ENCODE measurements at places on chromosomes 12 and 14.

- no peak for DNase-seq
These were observed 30.5 kb downstream of the JAG2 start for GRCh38 chr14:105138021-105138541.

DNA sequence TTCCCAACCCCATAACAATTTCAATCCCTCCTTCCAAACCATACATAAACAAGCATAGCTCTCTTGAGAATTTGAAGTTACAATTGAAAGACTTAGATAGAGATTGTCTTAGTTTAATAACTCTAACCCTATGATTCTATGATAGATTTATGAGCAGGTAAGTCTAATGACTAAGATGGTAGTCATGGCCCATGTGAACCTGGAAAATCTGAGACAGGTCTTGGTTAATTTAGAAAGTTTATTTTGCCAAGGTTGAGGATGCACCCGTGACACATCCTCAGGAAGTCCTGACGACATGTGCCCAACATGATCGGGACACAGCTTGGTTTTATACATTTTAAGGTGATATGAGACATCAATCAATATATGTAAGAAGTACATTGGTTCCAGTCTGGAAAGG, 248.8 kb downstream of the KCNH5 start:
- no peak for DNase-seq

GRCh38 chr12:6274231-6275221, 36.0 kb upstream of the PLEKHG6 start:
- DNase-seq = no peak

DNA sequence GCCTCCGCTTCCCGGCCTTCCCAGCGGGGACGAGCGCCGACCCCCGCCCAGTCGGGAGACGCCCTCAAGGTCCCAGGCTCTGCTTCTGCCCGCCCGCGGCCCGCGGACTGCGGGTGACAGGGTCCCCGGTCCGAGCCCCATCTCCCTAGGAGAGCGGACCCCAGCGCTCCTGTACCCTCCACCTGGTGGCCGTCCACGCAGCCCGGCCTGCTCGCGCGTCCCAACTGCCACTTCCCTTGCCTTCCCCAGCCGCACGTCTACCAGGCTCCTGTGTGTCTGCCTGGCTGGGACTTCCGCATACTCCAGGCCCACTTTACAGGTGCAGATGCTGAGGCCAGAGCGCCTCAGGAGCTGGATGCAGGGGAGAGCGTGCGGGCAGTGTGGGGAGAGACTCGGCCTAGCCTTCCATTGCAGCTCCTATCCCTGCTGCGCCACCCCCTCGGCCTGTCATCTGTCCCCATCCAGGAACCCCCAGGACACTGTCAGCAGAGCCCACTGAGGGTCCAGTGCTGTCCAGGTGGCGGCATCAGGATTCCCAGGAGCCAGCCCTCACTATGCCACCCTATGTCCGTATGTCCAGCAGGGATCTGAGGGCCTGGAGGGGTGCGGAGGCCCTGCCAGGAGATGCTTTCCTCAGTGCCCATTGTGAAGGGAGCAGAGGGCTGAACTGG, 8.0 kb upstream of the ANKRD9 start:
- no peak for DNase-seq

DNA sequence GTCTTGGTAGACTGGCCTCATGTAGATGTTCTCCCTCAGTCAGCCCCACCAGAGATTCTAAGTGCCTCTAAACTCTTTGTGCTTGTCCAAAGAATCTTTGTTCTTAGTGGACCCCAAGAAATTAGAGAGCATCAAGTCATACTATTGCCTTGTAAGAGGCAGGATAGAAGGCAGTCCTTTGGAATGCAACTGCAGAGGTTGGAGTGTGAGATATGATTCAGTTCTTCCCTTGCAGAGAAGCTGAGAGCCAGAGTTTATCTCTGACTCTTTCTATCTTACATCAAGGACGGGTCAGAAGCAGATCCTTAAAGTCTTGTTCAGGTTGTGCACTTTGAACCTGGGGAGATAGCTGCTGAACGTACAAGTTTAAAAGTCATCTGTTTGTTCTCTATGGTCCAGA, 21.1 kb downstream of the TMX1 start:
- no peak for DNase-seq

GRCh38 chr14:61456720-61457119, 135.3 kb downstream of the PRKCH start:
- DNase-seq = no peak

GRCh38 chr12:119804011-119804641, 73.0 kb downstream of the CIT start:
- DNase-seq = no peak

GRCh38 chr14:73267474-73267873, 30.2 kb downstream of the PAPLN start:
- no peak for DNase-seq

- no peak for DNase-seq
These were observed 63.4 kb downstream of the GALNT4 start for GRCh38 chr12:89461190-89461589.

DNA sequence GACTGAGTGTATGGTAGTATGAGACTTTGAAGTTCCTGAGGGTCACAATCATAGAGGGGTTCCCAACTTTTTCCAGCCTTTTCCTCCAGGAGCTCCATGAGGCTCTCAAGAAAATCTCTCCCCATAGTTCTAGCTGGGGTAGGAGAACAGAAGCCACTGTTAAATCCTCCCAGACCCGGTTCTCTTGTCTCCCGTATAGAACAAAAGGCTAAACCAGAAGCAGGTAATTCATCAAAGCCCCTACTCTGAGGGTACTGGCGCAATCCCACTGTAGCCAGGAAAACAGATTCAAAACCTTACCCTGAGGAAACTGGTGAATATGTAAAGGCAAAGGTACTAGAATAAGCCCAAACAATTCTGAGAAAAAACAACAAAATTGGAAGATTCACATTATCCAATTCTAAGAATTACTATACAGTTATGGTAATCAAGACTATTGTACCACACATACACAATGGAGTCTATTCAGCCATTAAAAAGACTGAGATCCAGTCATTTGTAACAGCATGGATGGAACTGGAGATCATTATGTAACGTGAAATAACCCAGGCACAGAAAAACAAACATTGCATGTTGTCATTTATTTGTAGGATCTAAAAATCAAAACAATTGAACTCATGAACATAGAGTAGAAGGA, 20.5 kb downstream of the OR8S1 start:
- DNase-seq = no peak

DNA sequence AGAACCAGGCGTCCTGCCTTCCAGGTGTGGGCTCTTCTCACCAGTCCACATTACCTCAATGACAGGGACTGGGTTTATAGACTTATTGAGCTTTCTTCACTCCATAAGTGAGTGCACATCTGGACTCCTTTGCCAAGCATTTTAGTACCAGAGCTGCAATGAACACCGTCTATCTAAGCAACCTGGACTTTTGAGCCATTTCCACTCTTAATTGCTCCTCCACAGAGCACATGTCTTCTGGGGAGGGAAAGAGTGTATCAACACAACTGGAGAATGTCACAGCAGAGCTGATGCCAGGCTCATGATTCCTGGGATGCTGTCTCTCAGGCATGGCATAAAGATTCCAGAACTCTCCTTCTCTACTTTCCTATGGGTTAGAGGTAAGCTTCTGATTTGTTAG, 43.0 kb upstream of the BDKRB2 start:
- DNase-seq = no peak

GRCh38 chr12:8689681-8690080, 8.1 kb upstream of the RIMKLB start:
- no peak for DNase-seq

- no peak for DNase-seq
These were observed 19.8 kb downstream of the MMAB start for GRCh38 chr12:109553483-109553882.

- no peak for DNase-seq
These were observed 167.3 kb downstream of the PLCZ1 start for GRCh38 chr12:18570543-18570942.

Measured in AG09309 (cell line).